HepG2 (cell line): ENCODE measurements at places on chromosomes 13 and 19. TPM values are rescaled to one million over a fixed set of nuclear protein-coding genes. Genes with fewer than 3 reads are reported as not detected.

GRCh38 chr19:56566904-56567273 is 379 bp upstream of the ZNF470 start:
- H3K36me3 ChIP-seq, result no peaks in the 10 kb centered on the region
- no peak overlapping the region for H3K27ac ChIP-seq
- DNase-seq, result no peak
- no peaks in the 10 kb centered on the region for H3K27me3 ChIP-seq
- no peaks in the 10 kb centered on the region for H3K4me1 ChIP-seq

DNA sequence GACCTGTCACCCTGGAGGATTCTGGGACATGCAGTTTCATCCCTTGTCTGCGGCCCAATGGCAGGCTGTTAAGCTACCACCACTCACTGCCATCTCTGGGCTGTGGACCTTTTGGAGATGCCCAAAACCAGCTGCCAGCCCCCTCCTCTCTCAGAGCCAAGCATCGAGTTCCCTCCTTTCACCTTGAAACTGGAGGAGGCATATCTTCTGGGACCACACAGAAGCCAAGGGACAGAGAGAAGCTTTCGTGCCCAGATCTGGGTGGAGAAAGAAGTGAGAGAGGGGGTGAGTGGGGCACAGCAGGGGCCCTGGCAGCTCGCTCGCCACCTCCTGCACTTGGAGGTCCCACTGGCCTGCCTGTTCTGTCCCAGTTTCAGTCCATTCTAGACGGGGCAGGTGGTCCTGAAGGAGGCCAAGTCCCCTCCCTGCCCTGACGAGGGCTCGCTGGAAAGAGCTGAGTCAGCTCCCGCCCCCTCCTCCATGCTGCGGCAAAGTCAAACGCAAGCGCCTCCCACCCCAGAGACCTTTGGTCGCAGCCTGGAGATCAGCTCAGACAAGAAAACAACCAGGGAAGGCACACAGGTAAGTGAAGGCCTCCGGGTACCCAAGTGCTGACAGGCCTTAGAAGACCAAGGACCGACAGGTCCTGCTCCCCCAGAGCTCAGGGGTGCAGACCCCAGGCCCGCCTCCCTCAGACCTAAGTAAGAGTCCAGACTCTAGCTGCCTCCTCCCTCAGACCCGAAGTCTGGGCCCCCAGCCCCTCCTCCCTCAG is 3.8 kb downstream of the BCAT2 start:
- H3K27me3 ChIP-seq, result no peaks in the 10 kb centered on the region
- no peaks in the 10 kb centered on the region for H3K36me3 ChIP-seq
- H3K4me1 ChIP-seq, result peaks cover 42% of the 10 kb centered on the region
- peak; percentile 88 for DNase-seq
- peak overlapping the region; percentile 73 for H3K4me3 ChIP-seq
- H3K27ac ChIP-seq, result peak overlapping the region; percentile 82

DNA sequence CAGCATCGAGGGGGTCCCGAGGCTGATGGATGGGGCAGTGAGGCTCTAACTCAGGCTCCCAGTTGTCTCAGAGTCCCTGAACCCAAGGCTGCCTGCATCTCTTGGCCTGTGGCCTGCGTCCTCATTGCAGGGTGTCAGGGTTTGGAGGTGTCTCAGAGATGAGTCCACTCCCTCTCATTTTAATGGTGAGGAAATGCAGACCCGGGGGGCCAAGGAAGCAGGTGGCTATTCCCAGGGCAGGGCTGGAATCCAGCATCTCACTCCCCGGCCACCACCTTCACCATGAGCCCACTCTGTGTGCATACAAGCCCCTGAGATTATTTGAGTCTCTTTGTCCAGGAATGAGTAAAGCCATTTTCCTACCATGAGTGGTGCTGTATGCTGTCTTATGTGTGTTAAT is 21.4 kb downstream of the TEX29 start:
- no peak overlapping the region for H3K4me3 ChIP-seq
- H3K36me3 ChIP-seq, result no peaks in the 10 kb centered on the region
- H3K4me1 ChIP-seq, result no peaks in the 10 kb centered on the region
- no peak for DNase-seq
- no peak overlapping the region for H3K27ac ChIP-seq

- H3K4me3 ChIP-seq, result no peak overlapping the region
- peaks cover 4% of the 10 kb centered on the region for H3K27me3 ChIP-seq
- no peaks in the 10 kb centered on the region for H3K36me3 ChIP-seq
- no peaks in the 10 kb centered on the region for H3K4me1 ChIP-seq
- no peak overlapping the region for H3K27ac ChIP-seq
Observed at GRCh38 chr19:277131-277530, 14.1 kb downstream of the PLPP2 start.

The MYBPC2 gene
- 0.67 TPM in 1 of 2 replicates, not detected in the other for total RNA-seq
